ENCODE measurements at places on chromosomes 13 and 19.

DNA sequence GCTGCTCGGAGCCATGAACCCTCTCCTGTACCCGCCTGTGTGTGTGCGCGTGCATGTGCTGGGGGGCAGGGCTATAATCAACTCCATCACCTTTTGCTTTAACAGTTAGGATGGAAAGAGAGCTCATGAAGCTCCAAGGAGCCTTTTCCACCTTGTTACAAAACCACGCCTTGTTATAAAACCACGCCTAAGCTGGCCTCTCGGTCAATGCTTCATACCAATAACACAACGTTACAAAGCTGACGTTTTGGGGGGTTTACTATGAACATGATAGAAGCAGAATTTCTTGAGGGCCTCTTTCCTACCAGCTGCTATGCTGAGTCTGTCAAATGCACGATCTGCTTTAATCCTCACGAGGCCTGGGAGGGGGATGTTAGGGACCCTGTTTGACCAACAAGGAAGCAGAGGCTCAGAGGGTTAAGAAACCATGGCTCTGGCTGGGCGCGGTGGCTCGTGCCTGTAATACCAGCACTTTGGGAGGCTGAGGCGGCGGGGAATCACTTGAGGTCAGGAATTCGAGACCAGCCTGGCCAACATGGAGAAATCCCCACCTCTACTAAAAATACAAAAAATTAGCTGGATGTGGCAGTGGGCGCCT is 11.9 kb downstream of the CAPS start:
- DNase-seq, result no peak

DNA sequence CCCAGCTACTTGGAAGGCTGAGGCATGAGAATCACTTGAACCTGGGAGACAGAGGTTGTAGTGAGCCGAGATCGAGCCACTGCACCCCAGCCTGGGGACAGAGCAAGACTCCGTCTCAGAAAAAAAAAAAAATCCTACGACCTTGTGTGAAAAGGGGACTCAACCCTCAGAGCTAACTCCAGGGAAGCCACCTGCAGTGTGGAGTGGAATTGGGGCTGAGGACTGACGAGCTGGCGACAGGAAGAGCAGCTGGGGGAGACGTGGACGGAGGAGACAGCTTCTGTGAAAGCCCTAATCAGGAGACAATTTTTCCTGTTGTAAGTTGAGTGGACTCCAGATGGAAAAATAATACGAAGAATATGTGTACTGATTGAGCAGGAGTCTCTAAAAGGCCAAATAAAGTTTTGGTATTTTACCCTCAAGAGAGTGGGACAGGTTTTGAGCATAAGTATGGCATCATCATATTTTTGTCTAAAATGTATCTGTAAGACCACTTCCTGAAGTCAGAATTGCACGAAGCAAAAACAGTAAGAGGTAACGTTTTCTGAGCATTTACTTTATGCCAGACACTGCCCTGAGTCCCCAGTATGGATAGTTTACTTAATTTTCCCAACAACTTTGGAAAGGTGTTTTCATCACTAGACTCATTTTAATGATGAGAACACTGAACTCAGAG is 12.0 kb upstream of the LAIR1 start:
- DNase-seq, result no peak

DNA sequence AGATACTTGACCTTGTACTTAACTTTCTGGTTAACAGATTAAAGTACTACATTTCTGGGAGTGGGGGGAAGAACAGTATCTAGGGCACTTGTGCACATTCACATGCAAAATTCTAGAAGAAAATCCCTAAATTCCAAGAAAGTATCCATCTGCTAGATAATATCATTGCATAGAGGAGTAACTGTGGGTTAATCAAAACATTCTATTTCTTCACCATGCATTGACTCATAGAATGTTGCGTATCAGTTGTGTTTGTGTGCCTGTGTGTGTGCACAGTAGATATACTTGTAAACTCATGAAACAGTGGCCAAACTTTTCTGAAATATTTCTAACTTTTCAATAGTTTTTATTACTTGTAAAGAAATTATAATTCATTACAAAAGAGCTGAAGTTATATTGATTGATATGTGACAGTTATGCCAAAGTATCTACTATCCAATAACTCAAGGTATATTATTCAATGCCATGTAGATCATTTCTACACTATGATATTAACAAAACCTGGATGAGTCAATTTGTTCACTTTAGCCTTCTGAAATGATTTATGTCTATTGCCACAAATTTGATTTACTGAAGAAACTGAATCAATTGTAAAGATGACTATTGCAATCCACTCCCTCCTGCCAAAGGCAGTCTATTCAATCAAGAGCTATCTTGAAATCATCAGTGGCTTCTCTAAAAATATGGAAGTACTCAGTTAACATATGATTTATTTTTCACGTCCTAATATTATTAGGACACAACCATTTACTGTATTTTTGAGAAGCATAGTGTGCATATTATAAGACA is 756.7 kb upstream of the ARGLU1 start:
- DNase-seq, result no peak

DNA sequence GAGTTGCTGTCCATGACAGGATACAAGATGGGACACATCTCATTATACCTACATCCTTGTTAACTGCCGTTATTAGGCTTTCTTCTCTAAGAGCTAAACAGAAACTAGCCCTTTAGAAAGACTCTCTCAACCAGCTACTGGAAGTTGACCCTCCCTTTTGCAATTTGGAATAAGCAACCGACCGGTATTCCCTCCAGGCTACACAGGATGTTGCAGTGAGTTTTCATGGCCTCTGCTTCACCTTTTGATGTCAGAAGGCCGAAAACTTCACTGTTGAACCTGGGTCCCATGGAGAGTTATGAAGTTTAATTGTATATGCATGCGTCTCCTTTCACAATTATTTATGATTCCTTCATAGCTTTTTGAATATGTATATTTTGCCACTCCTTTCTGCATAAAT is 1042.5 kb upstream of the SPRY2 start:
- no peak for DNase-seq

DNA sequence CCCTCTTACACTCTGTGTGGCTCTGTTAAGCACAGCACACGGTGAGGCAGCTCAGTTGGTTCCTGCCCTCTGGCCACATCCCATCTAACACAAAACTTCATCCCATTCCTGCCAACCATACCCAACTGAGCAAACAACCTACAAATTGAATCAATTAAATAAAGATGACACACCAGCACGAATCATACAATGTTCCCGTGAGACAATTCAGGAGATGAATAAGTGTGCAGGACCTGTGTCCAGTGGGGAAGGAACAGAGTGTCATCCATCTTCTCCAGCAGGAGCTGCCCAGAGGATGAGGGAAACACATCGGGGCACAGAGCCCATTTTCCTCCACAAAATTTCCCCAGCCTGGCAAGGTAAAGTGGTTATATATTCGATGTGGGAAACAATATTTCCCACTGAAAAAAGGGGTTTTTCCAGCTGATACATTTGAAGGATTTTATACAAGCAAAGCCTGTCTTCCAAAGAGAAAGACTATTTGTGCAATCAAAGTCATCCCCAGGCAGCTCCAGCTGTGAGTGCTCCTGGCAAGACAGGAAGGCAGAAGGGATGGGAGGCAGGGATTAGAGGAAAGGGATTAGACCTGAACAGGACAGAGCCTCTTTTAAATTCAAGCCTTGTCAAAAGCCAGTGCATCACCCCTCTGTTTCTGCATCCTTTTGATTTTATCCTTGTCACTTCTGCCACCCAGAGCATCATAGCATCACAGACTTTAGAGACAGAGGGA is 240.2 kb downstream of the LHFPL6 start:
- DNase-seq, result no peak

DNA sequence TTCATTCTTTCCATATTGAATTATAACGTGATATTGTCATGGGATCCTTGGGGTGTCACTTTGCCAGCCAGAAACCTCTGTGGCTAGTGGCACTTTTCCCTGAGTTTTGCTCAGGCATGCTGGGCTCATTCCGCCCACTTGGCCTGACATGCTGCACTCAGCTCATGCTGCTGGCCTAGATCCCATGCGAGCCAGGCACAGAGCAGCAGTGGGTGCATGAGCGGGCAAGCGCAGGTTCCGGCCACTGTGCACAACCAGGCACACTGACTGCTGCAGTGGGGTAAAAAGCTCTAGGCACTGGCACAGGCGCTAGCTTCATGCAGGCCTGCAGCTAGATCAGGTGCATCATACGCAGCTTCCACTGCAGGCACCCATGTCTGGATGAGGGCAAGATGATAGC is 221.2 kb downstream of the MAB21L1 start:
- DNase-seq, result no peak

Data from activated naive CD8-positive, alpha-beta T cell treated with anti-CD3 and anti-CD28 coated beads for 36 hours (primary cell).